Stimulated activated CD4-positive, alpha-beta T cell treated with anti-CD3 and anti-CD28 coated beads, Interleukin-15, amount 100 ng/mL, for 24 hours (primary cell): ENCODE measurements at places on chromosomes 2 and 18.

- DNase-seq: peak; percentile 9
These were observed 187.1 kb downstream of the ZBTB7C start for GRCh38 chr18:48222118-48222517.

DNA sequence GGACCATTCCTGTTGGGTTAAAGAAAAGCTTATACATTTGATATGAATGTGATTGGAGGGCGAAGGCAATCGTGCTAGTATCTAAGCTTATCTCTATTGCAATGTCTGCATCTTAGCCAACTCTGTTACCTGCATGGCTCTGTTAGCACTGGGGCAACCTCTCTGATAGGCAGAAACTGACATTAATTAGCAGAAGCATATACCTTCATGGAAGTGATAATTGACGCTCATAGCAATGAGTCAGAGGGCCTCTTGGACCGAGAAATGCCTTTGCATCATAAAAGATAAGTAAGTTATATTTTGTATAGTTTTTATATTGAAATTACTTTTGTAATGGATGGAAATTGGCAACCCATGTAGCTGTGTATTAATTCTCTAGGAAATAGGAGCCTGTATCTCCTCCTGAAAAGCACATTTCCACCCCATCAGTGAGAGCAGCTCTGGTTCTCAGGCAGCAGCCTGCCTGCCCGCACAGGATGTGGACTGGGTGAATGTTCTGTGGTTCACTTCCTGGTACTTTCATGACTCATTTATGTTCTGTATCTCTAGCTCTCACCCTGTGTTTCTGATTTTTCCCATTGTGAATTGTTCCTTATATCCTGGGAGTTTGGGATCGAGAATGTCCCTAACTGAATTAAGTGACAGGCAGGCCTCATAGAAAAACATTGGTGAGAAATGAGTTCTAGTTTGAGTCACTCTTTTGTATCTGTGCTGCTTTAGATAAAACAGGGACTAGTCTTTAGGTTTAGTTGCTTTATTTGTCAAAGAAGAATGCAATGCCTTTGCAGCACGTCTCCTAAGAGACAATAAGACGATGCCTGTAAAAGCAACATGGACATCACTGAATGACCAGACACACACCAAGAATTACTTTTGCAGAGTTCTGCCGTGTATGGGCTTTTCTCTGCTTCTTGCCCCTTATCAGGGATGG is 344.9 kb downstream of the DCDC2C start:
- peak; percentile 10 for DNase-seq

DNA sequence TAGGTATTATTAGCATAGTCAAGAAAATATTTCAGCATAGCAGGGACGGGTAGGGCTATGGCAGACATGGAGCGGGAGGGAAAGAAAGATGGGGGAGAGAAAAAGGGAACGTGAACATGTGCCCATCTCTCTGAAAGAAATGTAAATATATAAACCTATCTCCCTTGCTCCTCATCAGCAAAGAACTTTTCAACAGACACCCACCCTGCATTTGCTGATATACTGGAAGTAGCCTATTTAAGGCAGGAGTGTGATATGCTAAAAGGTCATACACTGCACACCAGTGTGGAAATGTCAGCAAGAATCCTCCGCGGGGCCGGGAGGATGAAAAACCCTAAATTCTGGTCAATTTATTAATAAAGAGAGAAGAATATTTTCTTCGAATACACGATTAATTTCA is 1.7 kb downstream of the MBOAT2 start:
- DNase-seq: no peak

GRCh38 chr2:30162806-30163205 is 16.0 kb downstream of the YPEL5 start:
- no peak for DNase-seq

DNA sequence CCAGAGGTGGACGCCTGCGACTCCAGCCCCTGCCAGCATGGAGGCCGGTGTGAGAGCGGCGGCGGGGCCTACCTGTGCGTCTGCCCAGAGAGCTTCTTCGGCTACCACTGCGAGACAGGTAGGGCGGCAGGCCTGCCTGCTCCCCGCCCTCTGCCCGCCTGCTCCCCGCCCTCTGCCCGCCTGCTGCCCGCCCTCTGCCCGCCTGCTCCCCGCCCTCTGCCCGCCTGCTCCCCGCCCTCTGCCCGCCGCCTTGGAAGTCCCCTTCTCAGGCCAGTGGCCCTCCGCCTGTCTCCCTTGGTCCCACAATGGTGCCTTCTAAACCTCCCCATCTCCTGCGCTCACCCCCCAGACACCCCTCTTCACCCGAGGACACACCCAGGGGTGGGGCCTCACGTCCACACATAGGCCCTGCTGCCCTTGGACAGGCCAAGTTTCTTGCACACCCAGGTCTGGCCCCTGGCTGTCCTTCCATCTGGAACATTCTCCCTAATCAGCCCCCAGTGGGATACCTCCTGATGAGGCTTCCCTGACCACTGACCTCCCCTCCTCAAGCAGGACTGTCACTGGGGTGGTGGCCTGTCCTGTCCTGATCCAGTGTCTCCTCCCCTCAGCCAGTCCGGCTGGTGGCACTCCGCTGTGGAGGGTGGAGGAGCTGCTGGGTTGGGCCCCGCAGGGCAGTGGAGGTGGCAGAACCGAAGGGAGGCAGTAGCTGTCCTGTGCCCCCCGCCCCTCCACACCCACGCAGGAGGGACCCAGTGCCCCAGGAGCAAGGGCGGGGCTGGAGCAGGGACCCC is 37.9 kb downstream of the MTERF4 start:
- peak; percentile 62 for DNase-seq

- no peak for DNase-seq
These were observed 72.9 kb downstream of the TSN start for GRCh38 chr2:121828281-121828731.

DNA sequence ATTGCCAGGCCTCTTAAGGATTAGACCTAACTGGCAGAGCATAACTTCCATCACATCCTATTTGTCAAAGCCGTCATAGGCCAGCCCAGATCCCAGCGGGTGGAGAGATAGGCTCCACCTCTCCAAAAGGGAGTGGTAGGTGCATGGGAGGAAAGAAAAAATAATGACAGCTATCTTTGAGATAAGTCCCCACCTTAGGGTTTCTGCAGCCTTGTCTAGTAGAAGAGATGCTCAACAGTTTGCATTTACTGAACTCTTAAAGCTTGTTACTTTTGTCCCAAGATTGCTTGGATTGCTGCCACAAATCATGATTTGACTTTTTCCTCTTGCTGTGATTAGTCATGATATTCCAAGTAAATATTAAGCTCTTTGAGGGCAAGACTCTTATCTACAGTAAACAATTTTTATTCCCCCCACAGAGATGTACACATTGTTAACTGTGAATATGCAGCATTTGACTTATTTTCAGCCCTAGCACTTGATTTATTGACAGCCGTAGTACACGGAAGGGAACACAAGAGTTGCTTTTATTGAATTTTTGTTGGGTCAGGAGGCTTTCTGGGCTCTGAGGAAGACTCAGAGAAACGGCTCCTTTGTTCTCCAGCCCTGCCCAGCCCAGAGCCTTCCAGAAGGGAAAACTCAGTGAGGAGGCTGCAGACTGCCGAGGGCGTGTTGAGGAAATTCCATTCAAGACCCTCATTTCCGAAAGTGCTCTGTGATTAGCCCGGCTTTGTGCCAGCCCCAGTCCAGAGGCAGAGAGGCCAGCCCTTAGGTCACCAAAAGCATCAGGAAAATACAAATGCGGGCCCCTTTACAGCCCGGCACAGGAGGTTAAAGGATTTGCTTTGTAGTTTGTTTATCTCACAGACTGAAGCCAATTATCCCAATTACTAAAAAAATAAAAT is 75.5 kb upstream of the ZNF532 start:
- no peak for DNase-seq

DNA sequence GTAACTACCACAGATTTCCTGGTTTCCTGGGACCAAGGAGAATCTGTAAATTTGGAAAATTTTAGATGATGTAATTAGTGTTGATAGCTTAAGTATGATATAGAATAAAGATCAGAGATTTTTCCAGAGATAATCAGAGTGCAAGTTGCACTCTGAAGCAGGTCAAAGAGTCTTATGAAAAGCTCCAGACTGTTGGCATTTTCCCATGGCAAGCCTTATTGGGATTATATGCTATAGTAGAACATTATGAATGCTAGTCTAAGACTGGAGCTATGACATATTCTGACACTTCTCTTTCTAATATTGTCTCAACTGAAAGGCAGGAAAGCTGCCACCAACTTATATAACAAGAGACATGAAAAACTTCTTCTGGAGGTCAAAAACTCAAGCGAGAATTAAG is 1638.3 kb upstream of the LRRTM1 start:
- no peak for DNase-seq

DNA sequence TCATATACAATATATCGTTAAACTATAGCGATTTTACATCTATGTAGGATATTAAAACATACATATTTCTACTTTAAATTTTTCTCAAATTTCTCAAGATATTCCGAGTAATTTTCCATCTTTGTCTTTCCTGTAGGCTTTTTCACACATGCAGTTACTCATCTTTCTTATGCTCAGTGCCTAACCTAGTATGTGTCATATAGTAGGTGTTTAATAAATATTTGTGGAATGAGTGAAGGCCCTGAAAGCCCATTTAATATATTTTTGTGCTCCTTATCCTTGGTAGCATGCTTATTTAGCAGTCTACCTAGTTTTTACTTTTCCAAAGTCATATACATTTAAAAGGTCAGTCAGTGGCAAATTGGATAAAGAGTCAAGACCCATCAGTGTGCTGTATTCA is 67.3 kb downstream of the ITGB6 start:
- DNase-seq: no peak

DNA sequence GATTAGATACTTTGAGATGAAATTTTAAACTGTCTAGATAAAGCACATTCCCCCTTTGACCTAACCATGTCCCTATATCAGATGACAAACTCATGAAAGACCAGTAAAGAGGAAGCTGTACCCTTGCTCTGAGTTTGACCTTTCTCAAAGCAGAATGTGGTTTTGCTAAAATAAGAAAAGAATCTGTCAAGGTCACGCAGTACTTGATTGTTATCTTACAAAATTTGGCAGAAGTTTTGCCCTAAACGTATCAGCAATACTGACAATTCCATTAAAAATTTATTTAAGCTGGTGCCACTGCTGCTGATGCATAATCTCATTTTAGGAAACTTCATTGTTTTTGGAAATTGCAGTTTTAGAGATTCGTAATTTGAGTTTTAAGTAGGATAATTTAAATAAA is 31.2 kb upstream of the GALM start:
- DNase-seq: no peak

DNA sequence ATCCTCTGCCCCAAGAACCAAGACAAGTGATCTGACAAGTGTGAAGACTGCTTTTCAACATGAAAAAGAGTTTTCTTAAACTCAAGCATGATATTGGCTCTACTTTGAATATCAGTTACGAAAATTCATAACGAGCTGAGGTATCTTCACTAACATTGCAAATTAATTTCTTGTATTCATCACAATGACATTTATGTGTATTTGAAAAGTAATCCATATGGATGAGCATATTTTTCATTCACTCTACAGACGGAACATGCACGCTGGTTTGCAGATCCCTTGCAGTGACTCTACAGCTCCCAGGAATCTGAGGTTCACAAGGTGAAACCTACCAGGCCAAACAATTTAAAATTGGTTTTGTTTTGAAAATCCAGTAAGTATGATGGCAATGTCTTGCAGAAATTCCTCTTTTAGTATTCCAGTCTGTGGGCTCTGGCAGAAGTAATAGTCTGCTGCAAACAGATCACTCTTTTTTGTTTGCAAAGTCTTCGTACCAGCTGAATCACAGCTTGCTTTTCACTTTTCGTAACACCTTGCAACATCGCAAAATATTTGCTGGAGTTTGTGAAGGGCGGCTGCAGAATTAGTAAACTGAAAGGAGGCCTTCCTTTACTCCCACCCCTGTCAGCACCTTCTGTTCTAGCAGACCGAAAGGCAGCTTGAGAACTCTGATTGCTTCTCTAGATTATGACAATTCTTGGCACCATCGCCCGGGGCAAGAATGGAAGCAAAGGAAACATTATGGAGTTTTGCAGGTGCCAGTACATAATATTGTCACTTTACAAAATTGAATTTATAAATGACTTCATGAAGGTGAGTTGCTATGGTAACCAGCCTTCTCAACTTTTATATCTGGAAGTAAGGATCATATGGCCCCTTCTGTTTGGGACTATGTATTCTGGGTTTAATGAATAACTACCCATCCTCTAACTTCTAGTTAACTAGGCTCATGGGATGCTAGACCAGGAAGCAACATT is 168.7 kb downstream of the TMEM247 start:
- DNase-seq: no peak

DNA sequence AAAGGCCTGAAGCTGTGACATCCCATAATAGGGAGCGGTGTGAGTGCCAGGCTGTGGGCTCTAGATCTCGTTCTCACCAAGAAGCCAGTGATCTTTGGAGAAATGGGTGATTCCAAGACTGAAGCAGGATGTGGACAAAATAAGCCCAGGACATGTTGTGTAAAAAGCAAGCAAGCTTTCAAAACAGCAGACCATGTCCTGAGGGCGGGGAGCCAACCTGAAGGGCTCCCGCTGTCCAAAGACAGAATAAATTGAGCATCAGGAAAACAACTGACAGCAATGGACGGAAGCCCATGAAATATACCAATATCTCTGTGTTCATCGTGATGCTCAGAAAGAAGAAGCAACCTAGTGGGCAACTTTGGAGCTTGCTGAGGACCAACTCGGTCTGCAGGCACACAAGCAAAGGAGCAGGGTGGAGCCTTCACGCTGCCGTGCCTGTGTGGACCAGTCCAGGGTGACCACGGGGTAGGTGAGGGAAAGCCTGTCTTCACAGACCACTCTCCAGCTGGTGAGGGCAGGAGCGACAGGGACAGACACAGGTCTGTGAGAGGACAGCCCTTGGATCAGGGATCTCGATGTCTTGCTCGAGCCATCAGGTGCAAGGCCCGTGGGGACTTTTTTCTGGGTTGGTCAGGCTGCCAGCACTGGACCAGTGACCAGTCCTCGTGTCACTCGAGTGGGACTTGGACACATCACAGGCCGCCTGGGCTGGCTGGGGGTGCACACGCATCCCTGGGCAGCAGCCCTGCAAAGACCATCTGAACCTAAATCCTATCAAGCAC is 21.5 kb downstream of the MTERF4 start:
- DNase-seq: no peak

- peak; percentile 22 for DNase-seq
These were observed 25.1 kb downstream of the MAL start for GRCh38 chr2:95050385-95051300.

DNA sequence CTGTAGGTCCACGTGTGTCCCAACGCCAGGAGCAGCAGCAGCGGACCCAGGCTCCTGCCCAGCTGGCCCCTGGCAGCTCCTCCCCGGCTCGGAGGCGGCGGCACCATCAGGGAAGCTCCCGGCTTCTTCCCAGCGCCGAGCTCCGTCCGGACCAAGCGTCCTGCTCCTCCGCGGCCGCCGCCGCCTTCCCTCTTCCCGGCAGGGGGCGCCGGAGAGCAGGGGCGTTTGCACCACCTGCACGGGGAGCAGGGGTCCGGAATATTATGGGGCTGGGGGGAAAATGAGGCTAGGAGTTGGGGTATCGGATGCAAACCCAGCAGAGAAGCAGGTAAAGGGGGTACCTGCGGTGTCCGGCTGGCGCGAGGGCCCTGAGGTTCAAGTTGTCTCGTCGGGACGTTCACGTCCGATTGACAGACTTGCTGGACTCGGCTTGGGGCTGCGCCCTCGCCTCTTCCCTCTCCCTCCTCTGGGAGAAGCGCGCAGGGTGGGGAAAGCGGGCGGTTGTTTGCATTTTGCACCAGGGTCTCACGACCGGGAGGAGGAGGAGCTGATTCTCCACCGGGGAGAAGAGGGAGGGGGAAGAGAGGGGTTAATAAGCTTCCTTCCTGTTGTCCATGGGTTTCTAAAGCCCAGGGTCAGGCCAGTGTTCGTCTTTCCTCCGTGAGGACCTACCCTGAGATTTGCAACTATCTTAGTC is at the start of gene CCBE1:
CCBE1 (minus strand) TSS at position 188 of the 697 bp plus-strand sequence.
- peak; percentile 69 for DNase-seq

- DNase-seq: no peak
These were observed 178.1 kb upstream of the MMADHC start for GRCh38 chr2:149765636-149766035.

GRCh38 chr2:27989149-27989548 is 98.6 kb downstream of the BABAM2 start:
- DNase-seq: no peak
